ENCODE measurements at places on chromosomes 6 and 20.

DNA sequence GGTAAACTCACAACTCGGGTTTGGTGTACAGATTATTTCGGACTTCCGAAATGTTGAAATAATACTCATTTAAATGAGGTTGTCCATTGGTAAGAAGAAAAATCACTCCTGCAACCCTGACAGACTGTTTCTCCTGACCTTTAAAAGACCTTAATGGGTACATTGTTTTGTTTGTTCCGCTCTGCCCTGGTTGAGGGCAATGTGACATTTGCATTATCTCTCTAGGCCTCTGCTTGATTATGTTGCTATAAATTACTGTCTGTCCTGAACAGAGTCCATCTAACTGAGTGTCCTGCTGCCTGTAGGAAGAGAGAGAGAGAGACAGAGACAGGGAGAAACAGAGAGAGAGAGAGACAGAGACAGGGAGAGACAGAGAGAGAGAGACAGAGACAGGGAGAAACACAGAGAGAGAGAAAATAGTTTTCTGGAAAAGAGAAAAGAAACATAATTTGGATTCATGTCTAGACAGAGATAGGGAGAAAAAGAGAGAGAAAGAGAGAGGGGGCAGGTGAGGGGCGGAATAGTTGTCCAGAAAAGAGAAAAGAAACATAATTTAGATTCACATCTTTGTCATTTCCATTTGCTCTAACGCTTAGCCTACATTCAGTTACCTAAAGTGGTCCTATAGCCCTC, 83.2 kb downstream of the SHLD1 start:
- no peak for DNase-seq

DNA sequence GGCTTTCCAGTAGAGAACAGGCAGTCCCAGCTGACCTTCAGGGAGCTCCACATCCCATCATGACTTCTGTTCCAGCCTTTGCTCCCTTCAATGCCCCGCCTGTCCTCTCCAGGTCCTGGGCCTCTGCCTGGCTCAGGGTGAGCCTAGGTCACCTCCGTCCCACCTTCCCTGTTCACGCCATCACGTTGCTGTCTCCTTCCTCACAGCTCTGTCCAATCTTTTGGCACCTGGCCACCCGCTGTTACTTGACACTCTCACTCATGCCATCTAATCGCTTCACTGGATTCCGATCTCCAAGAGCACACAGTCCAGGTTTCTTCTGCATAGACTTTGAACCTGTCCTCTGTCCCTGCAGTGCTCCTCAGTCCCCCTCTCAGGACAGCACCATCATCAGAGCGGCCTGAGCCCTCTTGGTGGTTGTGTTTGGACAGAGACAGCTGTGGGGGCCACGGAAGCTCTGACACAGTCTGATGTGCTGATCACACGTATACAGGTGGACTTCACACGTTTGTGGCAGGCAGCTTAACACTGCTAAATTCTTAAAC, 34.7 kb upstream of the TIAM2 start:
- no peak for DNase-seq

- DNase-seq = peak; percentile 32
These were observed 43.5 kb upstream of the ENPP1 start for GRCh38 chr6:131764350-131764749.

DNA sequence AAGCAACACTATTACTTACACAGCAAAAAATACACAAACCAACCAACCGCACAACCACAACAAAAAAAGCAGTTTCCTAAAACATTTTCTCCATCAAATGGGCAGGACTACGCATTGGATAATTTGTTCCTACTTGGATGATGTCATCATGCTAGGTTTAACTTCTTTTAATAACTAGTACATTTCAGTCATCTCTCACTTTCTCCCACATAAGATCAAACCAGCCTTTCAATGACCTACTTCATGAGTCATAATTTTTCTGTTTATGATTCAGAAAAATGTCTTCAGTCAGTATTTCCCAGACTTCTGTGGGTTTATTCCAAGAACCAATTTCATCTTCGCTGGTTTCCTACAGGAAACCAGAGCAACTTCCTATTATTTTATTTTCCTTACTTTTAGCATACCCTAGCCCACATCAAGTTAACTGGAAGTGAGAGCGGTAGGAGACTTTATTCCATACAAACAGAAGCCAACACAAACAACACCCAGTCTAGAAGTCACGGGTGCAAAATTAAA, 134.2 kb downstream of the GMDS start:
- peak; percentile 83 for DNase-seq

- DNase-seq = peak; percentile 88
These were observed 15.4 kb upstream of the KIAA1755 start for GRCh38 chr20:38275815-38276550.

DNA sequence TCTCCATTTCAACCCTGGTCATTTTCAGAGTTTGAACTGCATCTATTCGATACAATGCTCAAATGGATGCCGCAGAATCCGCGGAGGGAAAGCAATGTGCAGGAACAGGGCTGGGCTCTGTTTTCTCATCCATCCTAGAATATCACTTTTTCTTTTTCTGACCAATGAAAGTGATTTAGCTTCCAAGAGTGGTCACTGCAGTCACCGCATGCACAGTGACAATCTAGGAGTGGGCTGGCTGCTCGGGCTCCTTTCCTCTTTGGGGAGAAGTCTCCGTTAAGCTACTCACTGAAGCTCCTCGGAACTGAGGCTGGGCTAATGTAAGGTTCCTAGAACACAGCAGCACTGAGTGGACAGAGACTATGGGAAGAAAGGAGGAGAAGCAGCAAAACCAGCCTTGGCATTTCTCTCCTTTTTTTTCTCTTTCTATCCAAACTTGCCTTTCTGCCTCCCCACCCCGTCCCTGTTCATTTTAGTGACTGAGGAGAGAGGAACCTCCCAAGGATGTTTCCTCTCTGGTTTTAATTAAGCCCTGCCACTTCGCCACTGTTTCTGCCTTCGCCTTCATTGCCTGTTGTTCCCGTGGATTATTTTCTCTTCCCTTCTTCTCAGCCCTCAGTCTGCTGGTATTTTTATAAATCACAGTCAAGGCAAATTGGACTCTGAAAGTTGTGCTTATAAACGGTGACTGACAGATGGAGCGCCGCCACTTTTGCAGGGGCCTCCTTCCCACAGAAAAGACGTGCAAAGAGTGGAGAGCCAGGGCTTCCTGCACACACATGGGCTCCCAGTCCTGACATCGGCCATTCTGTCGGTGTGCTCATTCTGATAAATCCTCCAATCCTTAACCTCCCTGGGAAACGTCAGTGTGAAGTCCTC, 41.1 kb downstream of the RAMACL start:
- no peak for DNase-seq

DNA sequence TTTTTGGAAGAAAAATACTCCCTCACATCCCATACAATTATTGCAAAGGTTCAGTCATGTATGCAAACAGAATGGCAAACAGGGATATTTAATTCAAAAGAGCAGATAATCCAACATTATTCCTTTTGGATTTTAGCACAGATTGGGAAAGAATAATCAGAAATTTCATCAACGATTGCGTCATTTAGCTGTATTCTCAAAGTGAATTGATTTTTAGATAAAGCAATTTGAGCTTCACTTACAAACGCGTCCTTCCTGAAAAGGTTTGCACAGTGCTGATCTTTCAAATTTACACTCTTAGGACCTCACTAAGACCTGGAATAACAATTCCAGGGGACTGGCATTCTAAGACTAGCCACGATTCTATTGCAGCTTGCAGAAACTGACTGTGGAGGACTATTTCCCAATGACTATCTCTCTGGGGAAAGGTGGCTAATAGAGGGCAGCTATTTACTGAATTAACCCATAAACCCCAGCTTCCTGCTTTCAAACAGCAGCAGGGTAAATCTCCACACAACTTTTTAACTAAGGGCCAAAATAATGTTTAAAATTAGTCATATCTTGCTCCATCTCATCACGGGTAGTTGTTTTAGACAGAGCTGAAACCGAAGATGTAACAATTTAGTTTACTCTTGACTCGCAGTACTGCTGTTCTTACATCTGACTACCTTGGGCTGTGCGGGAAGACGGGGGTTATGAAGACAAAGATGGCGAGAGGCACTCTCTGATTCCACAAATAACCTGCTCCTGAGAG, 131.2 kb upstream of the FAM184A start:
- no peak for DNase-seq

DNA sequence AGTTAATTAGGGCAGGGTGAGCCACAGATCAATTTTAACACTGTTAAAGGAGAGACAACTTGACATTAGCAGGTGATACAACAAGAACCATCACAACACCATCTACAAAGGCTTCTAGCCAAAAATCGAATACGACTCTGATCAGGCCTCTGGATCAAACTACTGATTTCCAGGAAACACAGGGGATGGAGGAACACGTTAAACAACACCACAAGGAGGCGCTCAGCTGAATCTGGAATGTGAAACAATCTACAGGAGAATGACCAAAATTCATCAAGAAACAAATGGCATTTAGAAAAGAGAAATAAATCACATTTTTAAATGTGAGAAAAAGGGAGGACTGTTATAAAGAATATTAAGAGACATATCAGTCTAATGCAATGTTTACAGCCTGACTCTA, 13.5 kb upstream of the MAFB start:
- no peak for DNase-seq

DNA sequence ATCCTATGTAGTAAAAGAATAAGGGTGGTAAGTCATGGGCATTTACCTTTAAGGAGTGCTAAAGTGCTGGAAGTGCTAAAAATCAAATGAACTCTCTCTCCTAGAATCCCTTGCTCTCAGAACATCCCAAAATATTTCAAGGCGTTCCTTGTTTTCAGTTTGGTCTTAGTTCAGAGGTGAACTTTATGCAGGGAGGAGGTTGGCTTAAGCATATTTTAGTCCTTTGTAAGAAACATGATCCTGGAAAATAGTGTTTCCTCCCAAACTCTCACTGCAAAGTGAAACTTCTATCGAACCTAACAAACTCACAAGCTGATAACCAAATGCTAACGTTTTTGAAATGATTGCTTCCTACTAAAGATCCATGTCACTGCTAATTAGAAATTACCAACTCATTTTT, 231.4 kb downstream of the FOXC1 start:
- no peak for DNase-seq

GRCh38 chr6:117483004-117483644, 650 bp downstream of the DCBLD1 start:
- peak; percentile 60 for DNase-seq

GRCh38 chr6:137772541-137773250, 94.4 kb upstream of the TNFAIP3 start:
- DNase-seq = no peak

GRCh38 chr6:36714511-36714910, 16.9 kb downstream of the RAB44 start:
- no peak for DNase-seq

DNA sequence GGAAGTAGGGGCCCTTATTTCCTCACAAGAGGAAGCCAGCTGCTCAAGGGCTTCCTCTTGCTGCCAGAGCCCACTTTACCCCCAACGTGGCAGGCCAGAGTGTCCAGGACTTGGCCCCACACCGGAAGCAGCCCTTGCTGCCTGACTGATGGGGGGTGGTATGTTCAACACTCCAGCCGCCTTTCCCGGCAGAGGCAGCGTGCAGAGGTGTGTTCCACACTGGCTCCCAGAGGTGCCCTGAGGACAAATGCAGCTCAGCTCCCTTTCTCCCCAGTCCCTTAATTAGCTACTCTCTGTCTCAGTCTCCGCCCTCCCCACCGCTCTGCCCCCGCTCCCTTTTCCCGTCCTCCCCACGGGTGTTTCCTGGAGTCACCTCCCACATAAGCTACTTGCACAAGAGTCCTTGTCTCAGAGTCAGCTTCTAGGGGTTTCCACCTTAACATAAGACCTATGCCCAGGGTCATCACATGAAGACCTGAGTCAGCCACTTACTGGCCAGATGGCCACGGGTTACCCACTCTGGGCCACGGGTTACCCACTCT, 61.7 kb upstream of the SHLD1 start:
- DNase-seq = no peak

- DNase-seq = no peak
These were observed 275.1 kb downstream of the CDC5L start for GRCh38 chr6:44662461-44663121.

GRCh38 chr6:165881806-165882205, 218.8 kb upstream of the PDE10A start:
- DNase-seq = no peak

- DNase-seq = no peak
These were observed 33.4 kb downstream of the KCNK5 start for GRCh38 chr6:39195792-39196385.

- DNase-seq = no peak
These were observed 7.8 kb downstream of the RWDD1 start for GRCh38 chr6:116579143-116579542.

DNA sequence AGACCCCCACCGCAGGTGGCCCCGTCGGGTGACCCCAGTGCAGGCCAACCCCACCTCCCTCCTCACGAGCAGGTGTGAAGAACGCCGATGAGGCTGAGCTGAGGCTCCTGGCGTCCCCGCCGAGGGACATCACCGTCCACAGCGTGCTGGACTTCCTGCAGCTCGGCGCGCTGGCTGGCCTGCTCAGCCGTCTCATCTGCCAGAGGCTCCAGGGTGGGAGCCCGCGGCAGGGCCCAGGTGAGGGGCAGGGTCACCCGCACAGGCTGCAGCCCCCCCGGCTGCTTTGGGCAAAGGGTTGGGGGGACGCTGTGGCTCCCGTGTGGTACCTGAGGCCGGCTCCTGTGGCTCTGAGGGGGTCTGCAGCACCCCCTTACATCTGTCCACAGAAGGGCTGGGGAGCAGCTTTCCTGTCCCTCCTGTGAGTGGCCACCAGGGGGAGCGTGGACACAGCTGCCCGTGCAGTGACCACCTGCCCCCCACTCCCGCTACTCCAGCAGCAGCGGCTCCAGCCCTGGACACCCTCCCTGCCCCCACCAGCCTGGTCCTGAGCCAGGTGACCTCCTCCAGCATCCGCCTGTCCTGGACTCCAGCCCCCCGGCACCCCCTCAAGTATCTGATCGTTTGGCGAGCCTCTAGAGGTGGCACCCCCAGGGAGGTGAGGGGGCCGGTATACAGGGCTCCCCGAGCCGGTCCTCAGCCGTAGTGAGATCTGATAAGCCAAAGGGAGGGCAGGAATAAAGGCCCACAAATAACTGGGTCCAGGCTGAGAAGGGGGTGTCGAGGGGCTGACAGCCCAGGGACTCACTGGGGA, 16.5 kb downstream of the COL20A1 start:
- peak; percentile 14 for DNase-seq

DNA sequence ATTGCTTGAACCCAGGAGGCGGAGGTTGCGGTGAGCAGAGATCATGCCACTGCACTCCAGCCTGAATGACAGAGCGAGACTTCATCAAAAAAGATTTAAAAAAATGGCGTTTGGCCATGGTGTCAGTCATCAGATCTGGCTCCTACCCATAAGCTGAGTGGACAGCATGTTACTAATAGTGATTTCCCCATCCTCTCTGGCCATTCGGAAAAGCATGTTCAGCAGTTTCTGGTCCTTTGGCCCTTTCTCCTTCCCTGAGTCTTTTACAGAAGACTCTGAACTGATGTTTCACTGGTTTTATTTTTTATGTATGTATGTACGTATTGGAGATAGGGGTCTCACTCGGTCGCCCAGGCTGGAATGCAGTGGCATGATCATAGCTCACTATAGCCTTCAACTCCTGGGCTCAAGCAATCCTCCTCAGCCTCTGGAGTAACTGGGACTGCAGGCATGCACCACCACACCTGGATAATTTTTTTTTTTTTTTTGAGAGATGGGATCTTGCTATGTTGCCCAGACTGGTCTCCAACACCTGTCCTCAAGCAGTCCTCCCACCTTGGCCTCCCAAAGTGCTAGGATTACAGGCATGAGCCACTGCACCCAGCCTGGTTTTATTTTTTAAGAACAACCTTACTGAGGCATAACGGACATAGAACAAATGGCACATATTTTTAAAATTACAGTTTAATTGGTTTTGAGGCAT, 84.2 kb upstream of the CNKSR3 start:
- no peak for DNase-seq

- DNase-seq = no peak
These were observed 41.7 kb downstream of the SLC16A10 start for GRCh38 chr6:111129013-111129412.

GRCh38 chr6:5909721-5910120, 97.0 kb downstream of the NRN1 start:
- no peak for DNase-seq

- DNase-seq = peak; percentile 50
These were observed 303 bp downstream of the ILRUN start for GRCh38 chr6:34696189-34696738.

Measured in epithelial cell of esophagus (primary cell).